Fibroblast of gingiva (primary cell): ENCODE measurements at places on chromosomes 6 and 20.

DNA sequence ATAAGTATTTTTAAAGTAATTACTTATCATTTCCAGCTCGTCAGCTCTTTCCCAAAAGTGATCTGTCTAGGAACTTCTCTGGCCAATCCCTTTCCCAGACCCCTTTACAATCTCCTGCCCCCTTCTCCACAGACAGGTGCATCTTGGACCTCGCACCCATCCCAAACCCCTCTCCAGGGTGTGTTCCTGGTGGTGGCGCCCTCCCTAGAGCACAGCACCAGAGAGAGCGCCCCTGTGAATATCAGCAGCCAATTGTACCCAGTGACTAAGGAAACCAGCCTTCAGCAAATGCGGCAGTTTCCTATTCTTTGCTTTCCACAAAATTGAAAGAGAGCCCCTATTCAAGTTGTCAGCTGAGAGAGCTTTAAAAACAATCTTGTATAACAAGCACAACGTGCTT, 157.7 kb downstream of the RNASET2 start:
- no peak for DNase-seq

DNA sequence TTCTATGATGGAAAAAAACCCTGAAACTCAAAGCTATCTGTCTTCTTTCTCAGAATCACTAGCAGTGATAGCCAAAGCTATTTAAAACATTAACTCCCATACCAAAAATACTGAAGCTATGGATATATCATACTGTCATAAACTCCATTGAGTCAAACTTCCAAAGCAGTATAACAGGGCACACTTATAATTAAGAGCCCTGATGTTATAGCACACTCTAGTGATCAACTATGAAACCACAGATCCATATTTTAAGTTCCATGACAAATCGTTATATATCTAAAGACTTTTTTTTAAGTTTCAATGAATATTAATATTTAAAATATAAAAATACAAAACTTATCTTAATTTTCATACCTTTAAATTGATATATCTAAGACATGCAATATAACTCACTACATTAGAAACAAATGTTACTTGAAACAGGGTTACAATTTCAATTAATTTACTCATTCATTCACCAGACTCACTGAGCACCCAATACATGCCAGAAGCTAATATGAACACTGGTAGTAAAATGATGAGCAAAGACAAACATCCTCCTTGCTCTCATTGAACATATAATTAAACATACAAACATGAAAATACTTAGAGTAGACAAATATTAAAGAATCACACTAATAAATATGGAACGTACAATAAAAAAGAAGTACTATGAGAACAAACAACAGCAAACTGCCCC, 69.3 kb downstream of the IBTK start:
- peak; percentile 43 for DNase-seq

- DNase-seq = no peak
These were observed 29.1 kb downstream of the TRAM2 start for GRCh38 chr6:52547647-52548352.

GRCh38 chr20:55053389-55053788, 578.0 kb downstream of the DOK5 start:
- no peak for DNase-seq

- DNase-seq = no peak
These were observed 98.3 kb downstream of the BMP7 start for GRCh38 chr20:57167971-57168701.

- no peak for DNase-seq
These were observed 17.4 kb downstream of the CST4 start for GRCh38 chr20:23671479-23671878.

GRCh38 chr6:135869857-135870256, 18.4 kb downstream of the PDE7B start:
- DNase-seq = no peak

- DNase-seq = no peak
These were observed 23.9 kb downstream of the ULBP1 start for GRCh38 chr6:149987602-149988107.

GRCh38 chr6:158220786-158221442, 52.8 kb downstream of the GTF2H5 start:
- DNase-seq = peak; percentile 64

DNA sequence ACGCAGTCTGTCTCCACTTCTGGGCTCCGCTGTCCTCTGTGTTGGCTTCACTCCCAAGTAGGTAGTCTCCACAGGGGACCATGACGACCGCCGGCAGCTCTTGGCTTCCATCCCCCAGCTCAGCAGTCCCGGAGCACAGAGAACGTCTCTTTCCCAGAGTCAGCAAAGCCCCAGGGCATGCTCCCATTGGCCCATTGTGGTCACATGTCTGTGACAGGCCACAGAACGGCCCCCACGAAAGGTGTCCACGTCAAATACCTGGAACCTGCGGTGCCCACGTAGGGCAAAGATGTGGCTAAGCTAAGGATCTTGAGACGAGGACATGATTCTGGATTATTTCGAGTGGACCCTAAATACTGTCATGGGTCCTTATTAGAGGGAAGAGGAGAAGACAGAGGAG, 438.4 kb upstream of the SULF2 start:
- DNase-seq = no peak

DNA sequence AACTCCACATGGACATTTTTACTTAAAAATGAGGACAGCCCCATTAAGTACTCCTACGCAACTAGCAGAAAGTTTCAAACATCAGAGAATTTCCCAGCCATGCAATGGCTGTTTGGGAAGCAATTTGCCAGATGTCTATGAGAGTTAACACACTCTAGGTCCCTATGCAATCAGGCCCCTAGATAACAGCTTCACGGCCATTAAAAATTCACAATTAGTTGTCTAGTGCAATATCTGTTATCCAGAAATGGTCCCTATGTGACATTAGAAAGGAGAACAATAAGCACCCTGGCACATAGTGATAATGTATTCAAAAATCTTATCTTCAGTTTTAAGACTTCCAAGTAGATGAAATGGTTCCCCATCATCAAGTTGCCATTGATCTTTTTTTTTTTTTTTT, 174.3 kb upstream of the NRSN1 start:
- DNase-seq = no peak

GRCh38 chr6:148128014-148128730, 214.5 kb upstream of the SASH1 start:
- peak; percentile 70 for DNase-seq

GRCh38 chr20:12241065-12241464, 323.4 kb downstream of the BTBD3 start:
- no peak for DNase-seq

- no peak for DNase-seq
These were observed 7.2 kb upstream of the SYNJ2 start for GRCh38 chr6:157974341-157974894.

- DNase-seq = no peak
These were observed 47.8 kb downstream of the SHLD1 start for GRCh38 chr20:5797843-5798462.

- no peak for DNase-seq
These were observed 8.3 kb upstream of the AVP start for GRCh38 chr20:3092611-3093379.

- DNase-seq = no peak
These were observed 163.5 kb upstream of the GJE1 start for GRCh38 chr6:141969201-141969600.

DNA sequence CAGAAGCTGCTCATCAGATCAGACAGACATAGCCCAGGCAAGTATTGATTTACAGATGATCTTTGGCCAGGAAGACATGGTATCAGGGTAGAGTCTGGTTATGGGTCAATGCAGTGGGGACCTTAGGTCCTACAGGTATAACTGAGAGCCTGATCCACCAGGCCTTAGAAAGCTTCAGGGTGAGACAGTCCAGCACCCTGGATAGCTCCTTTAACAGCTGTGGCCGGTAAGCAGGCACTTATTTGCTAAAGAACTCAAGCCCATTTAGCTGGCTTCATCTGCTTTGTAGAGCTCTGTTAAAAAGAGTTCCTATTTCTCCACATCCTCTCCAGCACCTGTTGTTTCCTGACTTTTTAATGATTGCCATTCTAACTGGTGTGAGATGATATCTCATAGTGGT, 39.6 kb downstream of the ESR1 start:
- peak; percentile 35 for DNase-seq

DNA sequence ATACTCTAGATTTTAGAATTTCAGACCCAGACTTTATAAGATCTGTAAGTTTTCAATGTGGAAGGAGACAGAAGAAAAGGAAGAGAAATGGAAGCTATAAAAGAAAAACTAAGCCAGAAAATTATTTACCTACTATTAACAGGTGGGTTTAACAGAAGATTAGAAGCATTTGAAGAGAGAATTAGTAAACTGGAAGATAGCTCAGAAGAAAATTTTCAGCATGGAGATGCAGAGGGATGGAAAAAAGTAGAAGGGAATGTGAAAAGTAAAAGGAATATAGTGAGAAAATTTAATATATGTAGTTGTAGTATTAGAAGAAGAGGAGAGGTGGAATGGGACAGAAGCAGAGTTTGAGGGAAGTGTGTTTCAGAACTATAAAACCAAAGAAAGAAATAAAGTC, 56.1 kb downstream of the QKI start:
- no peak for DNase-seq

DNA sequence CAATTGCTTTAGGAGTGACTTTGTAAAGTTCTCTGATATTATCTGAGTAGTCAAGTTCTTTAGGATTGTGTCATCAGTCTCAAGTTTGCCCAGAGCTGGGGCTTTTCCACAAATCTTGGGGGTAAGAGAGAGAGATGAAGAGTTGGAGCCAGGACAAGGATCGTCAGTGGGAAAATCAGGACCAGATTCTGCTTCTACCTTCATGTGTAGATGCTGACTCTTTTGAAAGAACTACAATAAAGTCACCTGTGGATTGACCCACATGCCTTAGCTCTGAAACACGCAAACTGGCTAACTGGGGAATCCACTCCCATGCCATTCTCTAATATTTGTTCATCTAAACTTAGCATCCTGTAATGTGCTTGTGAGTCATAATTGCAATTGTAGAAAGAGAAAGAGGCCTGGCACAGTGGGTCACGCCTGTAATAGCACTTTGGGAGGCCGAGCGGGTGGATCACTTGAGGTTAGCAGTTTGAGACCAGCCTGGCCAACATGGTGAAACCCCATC, 15.6 kb upstream of the BICRAL start:
- peak; percentile 62 for DNase-seq

GRCh38 chr6:112183271-112183671, 71.1 kb downstream of the LAMA4 start:
- peak; percentile 9 for DNase-seq
